Activated gamma-delta T cell (primary cell): ENCODE measurements at places on chromosomes 5 and 9.

DNA sequence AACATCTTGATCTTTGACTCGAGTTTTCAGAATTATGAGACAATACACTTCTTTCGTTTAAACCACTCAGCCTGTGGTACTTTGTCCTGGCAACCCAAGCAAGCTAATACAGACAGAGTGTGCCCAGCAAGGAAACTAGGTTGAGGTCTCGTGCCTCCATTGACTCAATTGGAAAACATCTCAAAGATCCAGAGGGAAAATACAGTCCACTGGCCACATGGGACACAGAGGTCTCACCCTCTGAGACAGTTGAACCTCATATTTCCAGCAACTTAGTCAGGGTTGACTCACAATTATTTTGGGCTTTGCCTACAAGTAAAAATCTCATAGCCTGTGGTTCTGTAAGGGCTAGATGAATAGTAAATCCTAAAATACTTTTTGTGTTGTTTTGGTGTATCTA lies 631.5 kb downstream of the MTRR start:
- DNase-seq: no peak

DNA sequence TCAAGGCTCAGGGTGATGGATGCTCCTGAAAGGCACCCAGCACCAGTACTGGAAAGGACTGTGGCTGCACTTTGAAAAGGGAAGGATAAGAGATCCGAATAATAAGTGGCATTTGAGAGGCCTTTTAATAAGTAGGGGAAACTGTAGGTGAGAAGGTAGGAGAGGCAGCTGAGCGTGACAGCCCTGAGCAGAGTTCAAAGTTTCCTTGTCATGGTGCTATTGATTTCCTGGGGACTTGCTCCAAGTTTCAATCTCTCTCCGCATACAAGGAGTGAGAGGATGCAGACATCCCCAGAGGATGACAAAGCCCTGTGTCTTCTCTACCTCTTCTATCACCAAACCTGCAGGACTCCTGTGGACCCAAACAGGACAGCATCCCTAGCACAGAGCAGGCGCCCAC lies 354.5 kb downstream of the SPOCK1 start:
- no peak for DNase-seq

DNA sequence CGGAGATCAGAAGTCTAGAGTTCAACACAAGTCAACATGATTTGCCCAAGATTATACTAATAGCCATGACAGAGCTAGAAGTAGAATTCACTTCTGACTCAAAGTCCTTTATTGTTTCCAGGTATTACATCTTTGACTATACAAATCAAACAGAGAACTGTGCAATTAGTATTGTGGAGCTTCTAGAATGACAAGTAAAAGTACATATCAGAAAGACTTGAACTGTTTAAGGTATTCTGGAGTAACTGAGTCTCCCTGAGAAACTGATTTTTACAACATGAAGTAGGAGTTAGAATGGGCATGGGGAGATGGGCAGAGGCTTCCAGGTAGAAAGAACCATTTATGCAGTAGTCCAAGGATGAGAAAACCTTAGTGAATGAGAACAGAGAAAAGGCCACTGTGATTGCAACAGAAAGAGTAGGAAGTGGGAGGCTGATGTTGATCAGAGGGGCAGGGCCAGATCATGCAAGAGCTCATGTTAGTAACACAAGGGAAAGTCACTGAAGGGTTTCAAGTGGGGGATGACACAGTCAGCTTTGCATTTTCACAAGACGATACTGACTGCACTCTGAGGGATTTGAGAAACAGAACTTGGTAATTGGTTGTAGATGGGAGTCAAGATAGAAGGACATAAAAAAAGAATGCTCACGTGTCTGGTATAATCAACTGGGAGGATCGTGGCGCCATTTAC lies 280.7 kb downstream of the RFX3 start:
- DNase-seq: no peak

GRCh38 chr5:1181451-1182359 lies 19.7 kb upstream of the SLC6A19 start:
- DNase-seq: no peak

- no peak for DNase-seq
Observed at GRCh38 chr9:104386425-104387069, 117.5 kb upstream of the OR13F1 start.

GRCh38 chr5:102758576-102758975 lies 3.5 kb downstream of the PAM start:
- DNase-seq: no peak

GRCh38 chr5:72523960-72524582 lies 16.9 kb upstream of the ZNF366 start:
- no peak for DNase-seq

DNA sequence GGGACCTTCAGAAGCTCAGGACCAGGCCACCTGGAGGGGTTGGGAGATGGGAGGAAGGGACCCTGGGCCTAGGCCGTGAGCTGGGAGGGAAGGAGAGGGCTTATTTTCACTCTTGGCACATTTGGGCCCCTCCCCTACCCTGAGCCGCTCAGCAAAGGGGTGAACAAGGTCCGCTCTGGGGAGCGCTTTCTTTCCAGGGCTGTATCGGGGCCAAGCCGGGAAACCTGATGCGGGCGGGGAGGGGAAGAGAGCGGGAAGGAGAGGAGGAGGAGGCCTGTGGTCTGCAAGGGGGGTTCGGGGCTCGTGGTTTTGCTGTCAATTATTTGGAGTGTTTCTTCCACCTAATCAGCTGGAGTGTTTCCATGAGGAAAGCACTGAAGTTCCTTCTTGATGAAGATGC lies 62.7 kb upstream of the RXRA start:
- no peak for DNase-seq

GRCh38 chr9:72160446-72161123 lies 11.3 kb downstream of the GDA start:
- no peak for DNase-seq

DNA sequence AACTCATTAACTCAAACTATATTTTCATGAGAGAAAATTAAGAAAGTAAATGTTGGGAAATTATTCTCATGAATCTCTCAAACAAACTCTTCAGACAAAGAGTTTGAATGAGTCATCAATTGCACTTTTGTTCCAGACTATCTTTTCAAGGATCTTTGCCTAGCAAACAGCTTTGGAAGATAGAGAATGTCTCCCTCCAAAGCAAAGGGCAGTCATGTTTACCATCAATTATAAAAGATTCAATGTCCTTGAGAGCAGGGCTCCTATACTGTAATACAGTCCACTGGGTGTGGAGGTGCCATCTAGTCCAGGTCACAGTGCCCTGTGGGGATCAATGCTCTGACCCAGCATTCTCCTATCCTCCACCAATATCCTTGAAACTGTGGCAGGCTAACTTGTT lies 1429.3 kb downstream of the EFNA5 start:
- DNase-seq: no peak

DNA sequence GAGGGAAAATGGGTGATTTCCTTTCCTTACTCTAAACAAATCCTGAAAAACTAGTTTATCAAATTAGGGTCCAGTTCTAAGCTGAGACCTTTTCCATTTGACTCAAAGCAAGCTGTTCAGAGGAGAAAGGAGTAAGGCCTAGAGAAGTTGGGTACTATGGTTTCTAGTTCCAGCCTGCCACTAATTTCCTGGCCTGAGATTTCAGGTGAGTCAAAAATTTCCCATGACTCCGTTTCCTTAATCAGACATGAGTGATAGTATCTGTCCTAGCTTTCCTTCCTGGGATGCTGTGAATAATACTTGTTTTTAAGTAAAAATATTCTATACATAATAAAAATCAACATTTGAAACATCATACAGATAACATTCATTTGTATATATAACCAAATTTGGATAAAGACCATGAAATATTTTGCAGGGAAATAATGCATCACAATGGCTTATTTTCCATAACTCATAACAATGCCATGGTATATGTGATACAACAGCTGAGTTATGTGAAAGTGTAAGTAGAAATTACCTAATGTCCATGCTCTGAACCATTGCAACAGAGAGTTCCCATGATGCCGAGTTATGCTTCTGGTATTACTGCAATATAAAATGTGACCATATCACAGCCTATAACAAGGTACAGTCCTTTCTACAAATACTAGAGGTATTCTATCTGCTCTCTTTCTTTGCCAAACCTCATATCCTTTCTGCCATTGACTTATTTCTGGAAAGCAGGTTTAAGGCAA lies 142.7 kb downstream of the MLLT3 start:
- DNase-seq: no peak

GRCh38 chr9:94807556-94807955 lies 81.1 kb downstream of the AOPEP start:
- DNase-seq: no peak

DNA sequence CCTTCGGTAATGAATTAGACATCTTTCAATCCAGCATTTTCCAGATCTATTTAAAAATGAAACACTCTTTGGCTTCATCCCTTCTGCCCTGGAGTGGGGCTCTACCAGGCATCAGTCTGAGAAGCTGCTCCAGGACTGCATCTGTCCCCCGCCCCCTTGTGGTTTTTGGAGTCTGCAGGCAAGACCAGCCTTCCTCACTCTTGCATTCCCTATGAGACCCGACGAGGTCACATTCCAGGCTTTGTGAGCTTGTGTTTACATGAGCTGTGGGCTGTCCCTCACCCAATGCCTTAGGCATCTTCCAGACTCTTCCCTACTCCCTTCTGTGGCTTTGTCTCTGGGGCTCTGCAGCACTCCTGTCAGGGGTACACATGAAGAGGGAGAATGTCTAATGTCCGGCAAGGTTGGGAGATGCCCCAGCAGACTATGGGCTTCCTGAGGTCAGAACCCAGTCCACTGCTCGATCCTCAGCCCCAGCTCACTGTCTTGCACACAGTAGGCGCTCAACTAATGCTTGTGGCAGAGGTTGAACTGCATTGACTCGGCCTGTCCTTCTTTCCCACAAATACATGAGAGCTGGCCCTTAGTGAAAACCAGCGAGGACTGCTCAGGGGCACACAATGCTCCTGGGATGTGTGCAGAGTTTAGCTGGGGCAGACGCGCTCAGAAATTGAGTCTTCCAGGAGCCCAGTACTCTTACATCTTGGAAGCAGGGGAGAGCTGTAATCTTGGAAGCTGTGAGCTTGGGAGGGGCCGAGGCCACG lies 11.7 kb upstream of the GADD45G start:
- DNase-seq: no peak

DNA sequence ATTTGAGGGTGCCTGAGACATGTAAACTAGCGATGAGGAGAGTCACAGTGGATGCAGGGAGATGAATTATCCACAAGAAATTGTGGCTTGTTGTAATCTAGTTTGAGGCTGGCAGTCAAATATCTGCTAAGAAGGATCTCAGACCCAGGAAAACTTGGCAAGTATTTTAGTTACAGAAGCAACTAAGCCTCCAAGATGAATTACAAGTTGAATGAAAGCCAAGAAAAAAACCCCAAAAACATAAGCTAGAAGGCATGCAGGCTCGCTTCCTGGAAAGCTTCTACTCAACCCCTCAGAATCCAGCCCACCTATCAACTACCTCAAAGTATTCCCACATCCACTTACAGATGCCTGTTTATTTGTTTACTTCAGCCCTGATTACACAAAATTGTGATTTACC lies 696.9 kb downstream of the MAT2B start:
- DNase-seq: no peak

DNA sequence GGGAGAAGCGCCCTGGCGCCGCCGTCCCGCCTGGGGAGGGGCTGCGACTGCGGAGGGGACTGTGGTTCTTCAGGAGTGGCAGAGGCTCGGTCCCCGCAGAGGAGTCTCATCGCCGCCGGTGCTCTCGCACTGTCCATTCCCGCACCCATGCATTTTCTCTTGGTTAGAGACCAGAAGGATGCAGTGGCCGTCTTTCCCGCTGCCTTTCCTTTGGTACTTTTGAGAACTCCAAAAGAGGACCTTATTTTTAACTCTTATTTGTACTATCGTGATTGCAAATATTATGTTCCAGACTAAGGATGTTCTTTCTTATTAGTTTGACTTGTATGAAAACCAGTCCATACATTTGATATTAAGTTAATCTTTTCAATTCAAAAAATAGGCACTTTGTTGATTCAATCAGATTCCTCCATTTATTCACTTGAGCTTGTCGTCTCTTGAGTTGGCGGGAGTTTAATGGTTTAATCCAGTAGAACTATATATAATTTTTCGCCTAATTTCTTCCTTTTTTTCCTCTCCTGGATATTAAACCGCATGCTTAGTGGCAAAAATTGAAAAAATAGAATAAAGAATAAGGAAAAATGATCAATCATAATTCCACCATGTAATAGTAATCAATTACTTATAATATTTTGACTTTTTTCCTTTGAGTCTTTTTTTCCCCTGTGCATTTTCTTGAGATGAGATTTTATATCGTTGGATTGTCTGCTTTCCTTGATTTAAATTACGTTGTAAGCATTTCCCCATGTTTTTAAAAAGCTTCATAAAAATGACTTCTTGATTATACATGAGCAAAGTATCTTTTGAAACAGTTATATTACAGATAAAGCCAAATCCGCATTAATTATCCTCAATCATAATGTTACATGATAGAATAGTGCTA lies 861 bp downstream of the ZFYVE16 start:
- DNase-seq: no peak

GRCh38 chr5:58629271-58630159 lies 46.6 kb downstream of the RAB3C start:
- no peak for DNase-seq

DNA sequence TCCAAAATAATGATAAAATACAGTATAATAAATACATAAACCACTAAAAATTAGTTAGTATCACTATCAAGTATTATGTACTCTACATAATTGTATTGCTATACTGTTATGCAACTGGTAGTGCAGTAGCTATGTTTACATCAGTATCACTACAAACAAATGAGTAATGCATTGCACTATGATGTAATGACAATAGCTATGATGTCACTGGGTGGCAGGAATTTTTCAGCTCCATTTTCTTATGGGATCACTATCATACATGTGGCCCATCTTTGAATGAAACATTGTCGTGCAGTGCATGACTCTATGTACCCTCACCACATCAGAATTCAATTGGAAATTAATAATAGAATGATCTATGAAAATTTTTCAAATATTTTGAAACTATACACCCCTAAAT lies 201.3 kb downstream of the MPDZ start:
- no peak for DNase-seq

DNA sequence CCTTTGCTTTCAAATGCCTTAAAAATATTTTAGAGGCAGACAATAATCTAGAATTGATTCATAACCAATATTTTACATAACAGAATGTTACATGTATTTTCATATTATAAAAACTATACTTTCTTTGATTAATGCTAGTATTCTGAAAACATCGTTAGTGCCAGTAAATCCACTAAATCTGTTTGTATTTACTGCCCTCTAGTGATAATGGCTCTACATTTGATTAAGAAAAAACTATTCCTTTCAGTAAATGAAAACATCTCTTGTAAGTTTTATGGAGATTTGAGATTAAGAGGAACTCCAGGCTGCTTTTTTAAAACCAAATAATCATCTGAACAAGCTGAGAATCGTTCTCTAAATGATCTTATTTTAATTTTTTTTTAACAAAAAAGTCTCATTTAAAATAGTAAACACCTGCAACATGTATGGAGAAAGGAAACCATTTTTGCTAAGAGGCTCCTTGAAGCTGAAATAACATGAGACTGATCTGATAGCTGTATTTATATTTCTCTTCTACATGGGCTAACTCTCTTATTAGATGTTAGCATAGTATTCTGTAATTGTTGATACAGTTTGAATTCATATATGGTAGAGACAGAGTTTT lies 424.7 kb downstream of the RAB3C start:
- no peak for DNase-seq

- DNase-seq: no peak
Observed at GRCh38 chr5:137072361-137073115, 426.6 kb downstream of the SPOCK1 start.
